ENCODE measurements at places on chromosomes 6 and 20. TPM values are rescaled to one million over a fixed set of nuclear protein-coding genes. Genes with fewer than 3 reads are reported as not detected.

DNA sequence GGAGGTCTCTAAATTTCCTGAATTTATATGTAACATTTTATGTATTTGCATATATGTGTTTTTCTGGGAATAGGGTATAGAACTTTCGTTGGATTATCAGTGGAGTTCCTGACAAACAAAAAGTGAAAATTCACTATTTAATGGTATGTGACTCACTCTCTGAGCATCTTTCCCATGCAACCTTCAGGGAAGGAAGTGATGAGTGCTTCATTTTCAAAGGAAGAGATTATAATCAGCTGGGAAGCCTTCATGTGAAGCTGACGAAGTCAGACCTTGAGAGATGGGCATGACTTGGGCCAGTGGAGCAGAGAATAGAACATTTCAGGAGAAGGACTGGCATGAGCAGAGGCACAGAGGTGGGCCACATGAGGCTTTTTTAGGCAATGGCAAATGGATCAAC lies 72.7 kb downstream of the FAXC start:
- no peak for DNase-seq

GRCh38 chr6:1995636-1996035 lies 249.8 kb downstream of the GMDS start:
- DNase-seq, result no peak

DNA sequence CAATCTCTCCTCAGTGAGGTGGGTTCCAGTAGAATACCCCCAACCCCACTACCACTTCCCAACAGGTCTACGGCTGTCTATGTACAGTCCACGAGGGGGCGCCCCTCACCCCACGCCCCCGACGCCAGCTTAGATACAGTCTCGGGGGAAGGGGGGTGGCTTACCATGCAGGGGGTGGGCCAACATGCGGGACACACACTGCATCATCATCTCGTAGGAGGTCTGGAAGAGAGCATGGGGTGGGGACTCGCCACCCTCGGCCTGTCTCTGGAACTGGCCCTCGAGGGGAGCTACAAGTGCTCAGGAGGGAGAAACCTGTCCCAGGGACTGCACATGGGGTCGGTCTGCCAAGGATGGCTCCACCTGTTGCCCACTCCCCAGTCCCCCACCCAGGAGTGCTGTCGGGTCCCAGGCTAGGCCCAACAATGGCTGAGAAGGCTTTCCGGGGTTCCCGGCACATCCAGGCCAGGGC lies 8.5 kb downstream of the MTCH1 start:
- no peak for DNase-seq

DNA sequence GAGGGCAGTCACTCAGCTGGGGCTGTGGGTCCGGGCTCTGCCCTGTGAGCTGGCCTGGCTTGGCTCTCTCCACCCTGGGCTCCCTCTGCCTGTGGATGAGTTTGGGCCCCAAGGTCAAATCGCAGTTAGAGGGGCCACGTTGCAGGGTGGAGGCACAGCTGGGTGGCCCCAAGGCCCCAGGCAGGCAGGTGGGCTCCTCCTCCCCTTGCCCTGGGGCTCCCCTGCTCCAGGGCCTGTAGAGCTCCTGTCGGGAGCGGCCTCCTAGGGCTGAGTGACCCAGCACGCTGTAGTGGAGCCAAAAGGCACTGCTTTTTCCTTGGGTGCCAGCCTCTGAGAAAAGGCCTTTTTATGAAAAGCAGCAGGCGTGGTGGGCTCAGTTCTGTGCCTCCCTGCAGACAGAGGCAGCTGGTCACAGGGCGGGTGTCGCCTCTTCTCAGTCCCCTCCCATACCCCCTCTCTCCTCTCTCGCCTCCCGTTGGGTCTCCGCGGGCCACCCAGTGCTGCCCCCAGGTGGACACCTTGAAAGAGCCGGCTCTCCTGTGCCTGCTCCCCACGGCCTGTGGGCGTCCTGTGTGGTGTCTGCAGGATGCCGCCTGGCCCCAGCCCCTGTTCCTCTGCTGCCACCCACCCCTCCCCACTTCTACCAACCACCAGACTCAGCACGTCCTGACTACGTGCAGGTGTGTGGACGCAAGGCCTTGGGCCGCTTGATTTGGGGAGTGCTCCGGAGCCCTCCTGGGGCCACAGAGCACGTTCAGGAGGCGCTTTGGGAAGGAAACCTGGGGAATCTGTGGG lies 13.2 kb downstream of the SS18L1 start:
- DNase-seq, result peak; percentile 72

GRCh38 chr6:13700232-13700631 lies 11.4 kb downstream of the RANBP9 start:
- DNase-seq, result no peak

Gene EDN1
- total RNA-seq, result not detected

Gene PPP1R16B
- 0.57 TPM for total RNA-seq

Data from neural crest cell (in vitro differentiated cells).